ENCODE measurements at places on chromosomes 5 and 9.

- DNase-seq = no peak
These were observed 237.4 kb upstream of the PRDM9 start for GRCh38 chr5:23269981-23270380.

- no peak for DNase-seq
These were observed 70.4 kb downstream of the ARHGAP26 start for GRCh38 chr5:142840575-142840974.

DNA sequence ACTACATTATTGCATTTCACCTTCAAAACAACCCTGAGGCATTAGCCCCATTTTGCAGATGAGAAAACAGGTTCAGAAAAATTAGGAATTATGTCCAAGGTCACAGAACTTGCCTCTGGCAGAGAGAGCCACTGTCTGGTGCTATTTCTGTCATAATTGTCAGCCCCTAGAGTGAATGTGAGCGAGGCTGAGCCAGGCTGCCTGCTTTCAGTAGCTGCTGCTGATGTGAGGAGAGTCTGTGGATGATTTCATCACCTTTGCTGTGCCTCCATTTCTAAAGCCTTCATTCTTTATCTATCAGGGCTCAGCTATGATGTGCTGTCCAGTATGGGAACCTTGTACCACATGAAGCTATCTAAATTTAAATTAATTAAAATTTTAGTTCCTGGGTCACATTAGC is 71.4 kb downstream of the INSYN2B start:
- DNase-seq = no peak

DNA sequence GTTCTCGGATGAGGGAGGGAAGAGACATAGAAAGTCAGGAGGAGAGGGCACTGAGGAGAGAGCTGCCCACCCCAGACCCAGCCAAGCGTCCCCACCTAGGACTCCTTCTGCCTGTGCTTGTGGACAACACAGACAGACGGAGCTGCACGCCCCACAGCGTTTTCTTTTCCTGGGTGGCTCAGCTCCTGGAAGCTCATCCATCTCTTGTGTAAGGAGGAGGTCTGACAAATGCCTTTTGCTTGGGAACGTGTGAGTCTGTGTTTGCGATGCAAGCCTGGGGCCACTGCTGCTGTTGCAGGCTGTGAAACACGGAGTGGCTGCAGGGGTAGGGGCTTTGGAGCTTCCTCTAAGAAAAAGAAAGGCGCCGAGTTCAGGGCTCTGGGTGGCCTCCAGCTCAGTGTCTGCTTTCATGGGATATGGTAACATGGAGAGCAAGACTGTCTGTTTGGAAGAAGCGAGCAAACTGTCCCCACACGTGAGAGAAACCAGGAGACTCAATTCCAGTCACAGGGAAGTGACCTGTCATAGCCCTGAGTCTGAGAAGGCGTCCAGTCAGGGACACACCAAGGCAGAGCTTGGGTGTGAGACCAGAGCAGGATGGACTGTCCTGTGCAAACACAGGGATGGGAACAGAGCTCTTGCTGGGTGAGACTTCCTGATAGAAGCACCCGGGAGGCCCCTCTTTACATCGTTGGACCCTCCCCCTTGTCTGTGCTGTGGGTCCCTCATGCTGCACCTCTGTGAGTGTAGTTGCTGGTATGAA is 42.7 kb downstream of the GADD45G start:
- DNase-seq = no peak

All from activated T-helper 2 cell treated with anti-CD3 and anti-CD28 coated beads, Interferon-gamma antibody, Interleukin-2, Interleukin-4, amounts not matched to agents 10 μg/mL and 5 μg/mL and 100 μg/mL, durations not matched to agents 14 hours and 24 hours and 36 hours (primary cell).